ENCODE measurements at places on chromosomes 16 and 17.

DNA sequence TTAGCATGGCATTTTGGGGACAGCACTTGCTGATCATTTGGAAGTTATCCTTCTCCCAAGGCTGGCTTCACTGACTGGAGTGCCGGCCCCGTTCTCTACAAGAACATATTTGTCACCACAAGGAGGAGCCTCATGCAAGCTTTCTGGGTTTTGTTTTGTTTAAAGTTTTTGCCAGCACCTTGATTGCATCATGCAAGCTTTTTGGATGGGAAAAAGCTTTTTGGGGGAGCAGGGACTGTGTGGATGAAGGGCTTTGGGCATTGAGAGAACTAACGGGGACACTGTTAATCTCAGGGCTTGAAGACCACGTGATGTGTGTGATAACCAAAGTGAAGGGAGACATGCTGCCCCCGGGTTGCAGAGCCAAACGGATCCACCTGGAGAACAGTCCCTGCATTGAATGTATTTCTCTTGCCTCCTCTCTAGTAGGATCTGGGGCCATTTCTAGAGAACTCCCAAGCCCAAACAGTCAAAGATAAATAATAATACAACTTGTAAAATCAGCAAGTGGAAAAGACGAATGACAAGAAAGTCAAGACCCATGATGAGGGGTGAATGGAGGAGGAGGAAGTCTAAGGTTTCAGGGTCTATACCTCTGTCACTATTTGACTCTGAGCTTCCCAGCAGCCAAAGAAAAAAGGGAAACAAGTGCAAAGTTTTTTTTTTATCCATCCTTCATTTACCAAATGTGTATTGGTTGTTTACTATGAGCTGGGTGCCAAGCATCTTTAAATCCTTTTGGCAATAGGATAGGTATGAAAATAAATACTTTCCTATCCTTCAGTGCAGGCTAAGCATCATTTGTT, 17.2 kb downstream of the TMEM114 start:
- DNase-seq: no peak

GRCh38 chr17:38539386-38539785, 66.4 kb downstream of the SRCIN1 start:
- no peak for DNase-seq

DNA sequence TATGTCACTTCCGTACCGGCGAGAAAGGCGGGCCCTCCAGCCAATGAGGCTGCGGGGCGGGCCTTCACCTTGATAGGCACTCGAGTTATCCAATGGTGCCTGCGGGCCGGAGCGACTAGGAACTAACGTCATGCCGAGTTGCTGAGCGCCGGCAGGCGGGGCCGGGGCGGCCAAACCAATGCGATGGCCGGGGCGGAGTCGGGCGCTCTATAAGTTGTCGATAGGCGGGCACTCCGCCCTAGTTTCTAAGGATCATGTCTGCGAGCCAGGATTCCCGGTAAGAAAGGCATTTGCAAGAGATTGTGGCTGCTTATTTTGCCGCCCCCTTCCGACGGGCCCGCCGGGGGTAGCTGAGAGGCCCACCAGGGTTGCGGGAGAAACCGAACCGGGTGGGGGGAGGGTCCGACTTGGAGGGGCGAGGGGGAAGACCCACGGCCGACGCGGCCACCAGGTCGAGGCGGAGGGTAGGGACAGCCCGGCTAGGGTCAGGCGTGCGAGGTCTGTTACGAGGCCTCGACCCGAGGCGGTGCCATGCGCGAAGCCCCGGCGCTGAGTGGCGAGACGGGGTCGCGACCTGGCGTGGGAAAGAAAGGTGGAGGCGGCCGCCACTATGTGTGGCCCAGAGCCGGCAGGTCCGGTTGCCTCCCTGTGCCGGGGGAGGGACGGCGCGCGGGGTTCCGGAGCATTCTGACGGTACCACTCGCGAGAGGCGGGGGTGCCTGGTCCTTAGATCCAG, 6.7 kb upstream of the CD68 start:
- DNase-seq: peak; percentile 100

GRCh38 chr17:40452216-40452787, 9.1 kb downstream of the IGFBP4 start:
- DNase-seq: no peak

- DNase-seq: no peak
Observed at GRCh38 chr17:45222014-45222288, 266 bp downstream of the FMNL1 start.

DNA sequence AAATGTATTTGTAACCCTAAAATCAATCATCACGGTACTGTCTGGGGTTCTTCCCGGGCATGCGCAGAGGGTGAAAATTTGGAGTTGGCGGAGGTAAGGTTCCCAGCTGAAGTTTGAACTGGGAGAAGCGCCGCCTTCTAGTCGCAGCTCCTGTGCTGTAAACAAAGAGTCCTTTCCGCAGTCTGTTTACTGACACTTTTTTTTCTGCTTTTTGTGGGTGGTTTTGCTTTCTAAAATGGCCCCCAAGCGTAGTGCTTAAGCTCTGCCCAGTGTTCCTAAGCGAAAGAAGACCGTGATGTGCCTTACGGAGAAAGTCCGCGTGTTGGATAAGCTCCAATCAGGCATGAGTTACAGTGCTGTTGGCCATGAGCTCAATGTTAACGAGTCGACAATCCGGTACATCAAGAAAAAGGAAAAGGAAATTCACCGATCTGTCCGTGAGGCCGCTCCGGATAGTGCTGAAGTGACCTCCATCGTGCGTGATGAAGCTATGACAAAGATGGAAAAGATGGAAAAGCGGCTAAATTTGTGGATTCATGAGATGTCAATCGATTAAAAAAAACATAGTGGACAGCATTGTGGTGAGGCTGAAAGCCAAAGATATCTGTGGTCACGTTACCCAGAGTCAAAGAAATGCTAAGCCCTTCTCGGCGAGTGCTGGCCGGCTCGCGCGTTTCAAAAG, 570 bp upstream of the CFDP1 start:
- peak; percentile 89 for DNase-seq

DNA sequence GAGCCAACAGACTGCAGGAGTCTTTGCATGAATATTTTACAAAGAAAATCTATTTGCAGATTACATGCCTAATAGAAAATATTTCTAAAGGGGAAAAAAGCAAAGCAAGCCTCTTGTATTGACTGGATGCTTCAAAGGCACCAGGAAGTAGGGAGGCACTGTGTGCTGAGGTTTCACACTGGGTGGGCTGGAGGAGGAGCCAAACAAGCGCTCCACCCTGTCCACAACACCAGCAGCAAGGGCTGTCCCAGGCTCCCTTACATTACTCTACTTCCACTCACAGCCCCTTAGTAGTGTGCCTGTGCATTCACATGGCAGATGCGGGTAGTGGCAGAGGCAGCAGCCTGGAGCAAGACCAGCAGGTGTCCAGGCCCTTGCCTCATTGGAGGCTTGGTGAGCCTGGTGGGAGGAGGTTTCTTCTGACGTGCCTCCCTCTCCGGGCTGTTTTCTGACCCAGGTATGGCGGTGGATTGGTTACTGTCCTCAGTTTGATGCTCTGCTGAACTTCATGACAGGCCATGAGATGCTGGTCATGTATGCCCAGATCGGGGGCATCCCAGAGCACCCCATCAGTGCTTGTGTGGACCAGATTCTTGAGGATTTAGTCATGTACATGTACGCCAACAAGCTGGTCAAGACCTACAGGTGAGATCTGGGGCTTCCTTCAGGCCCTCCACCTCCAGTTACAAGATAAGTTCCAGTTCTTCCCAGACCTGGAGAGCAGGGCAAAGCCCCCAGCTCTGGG, 7.0 kb upstream of the CCNF start:
- no peak for DNase-seq

DNA sequence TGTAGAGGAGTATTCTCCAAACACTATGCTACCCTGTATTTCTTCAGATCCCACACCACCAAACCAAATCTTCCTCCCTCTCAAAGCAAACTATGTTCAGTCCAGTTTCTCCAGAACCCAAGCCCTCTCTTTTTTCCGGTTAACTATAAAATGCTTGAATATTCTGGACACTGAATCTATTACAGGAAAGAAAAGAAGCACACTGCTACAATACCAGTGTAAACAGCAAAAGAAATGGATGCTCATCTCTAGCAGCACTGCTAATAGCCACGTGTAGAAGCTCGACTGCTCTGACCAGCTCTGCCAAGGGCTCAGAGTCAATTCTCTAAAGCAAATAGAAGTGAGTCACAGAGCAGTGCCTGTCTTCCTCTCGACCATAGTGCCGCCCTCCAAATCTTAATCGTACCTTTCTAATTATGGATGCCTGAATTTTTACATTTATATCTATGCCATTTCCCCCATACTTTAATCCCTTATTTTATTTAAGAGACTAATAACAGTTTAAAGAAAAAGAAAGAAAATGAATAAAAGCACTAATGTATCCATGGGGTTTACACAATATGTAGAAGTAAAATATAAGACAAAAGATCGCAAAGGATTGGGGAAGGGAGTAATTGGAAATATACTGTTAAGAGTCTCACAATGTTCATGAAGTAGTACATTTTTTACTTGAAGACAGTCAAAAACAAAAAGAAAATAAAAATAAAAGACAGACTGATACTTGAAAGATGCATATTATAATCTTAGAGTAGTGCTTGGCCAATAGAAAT, 154.5 kb downstream of the PARN start:
- no peak for DNase-seq

DNA sequence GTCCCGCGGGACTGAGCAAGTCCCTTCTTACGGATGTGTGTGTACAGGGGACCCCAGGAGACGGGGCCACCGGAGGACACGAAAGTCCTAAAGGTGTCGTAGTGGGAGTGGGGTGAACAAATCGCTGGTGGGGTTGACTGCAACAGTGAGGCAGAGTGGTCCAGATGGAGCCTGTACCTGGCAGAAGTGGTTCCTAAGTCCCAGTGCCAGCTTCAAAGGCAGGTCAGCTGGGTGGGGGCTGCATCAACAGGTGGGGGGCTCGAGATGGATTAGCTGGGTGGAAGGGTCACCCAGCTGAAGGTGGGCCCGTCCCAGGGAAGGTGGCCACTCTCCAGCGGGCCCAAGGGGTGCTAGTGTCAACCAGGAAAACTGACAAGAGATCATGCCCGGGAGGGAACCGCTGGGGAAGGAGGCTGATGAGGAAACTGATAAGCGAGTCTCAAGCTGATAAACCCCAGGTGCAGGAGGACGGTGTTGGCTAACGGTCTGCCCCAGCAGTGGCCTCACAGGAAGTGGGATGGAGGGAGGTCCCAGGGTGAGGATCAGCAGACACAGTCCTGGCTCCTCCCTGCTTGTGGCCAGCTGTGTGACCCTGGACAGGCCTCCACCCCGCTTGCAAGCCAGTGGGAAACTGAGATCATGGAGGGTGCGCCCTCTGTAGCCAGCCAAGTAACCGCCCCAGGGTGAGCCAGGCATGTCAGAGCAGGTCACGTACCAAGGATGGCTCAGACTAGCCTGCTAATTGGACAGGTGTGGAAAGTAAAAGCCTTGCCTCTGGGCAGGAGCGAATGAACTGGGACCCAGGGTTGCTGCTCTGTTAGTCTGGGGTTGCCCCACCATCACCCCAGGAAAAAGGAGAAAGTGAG, 1.0 kb downstream of the ORAI3 start:
- peak; percentile 53 for DNase-seq

GRCh38 chr17:75827308-75828075, 16.7 kb downstream of the UNC13D start:
- DNase-seq: peak; percentile 42

- no peak for DNase-seq
Observed at GRCh38 chr17:61073799-61074513, 325.7 kb upstream of the TBX2 start.

- DNase-seq: peak; percentile 36
Observed at GRCh38 chr16:50213939-50214519, 52.3 kb upstream of the ADCY7 start.

- DNase-seq: no peak
Observed at GRCh38 chr16:61871837-61872777, 164.1 kb downstream of the CDH8 start.

GRCh38 chr17:81400154-81400977, 5.1 kb downstream of the BAHCC1 start:
- no peak for DNase-seq

DNA sequence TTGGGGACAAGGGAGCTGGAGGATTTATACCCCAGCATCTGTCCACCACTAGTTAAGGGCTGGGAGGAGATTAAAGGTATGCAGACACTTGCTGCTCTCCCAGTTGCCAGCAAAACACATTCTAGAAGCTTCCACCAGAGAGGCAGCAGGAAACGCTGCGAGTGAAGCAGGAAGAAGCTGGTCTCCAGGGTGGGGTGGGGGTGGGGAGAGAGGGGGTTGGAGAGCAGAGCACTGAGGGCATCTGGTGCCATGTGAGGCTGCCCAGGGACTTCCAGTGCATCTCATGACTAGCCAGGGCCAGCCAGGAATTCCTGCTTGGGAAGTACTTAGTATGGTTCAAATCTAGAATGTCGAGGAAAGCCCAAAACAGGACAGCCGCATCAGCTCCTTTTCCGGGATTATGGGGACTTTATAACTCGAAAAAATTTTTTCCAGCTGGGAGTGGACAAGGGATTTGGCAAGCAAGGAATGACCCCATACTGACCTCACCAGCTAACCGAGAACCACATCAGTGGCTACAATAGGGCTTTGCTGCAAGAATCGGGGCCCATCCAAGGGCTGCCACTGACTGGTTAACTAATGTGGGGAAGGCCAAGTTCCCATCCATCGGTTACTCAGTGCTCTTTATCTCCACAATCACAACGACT, 26.2 kb upstream of the AXIN2 start:
- DNase-seq: no peak

DNA sequence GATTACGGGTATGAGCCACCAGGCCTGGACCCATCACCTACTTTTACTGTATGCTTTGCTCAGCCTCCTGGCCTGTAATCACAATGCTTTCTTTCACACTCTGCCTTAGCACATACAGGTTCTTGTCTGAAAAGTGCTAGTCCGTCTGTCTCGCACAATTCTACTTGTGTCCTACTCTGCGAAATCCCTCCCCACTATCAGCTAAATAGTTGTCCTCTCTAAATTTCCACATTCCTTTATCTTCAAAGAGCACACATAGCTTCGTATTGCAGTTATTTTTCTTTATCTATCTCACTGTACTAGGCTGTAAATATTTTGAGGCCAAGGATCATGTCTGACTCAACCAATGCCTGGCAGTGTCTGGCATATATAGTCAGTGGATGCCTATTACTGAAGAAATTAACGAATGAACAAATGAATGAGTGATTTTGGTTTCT, 38.5 kb upstream of the ETV4 start:
- DNase-seq: no peak

Measured in CD14-positive monocyte (primary cell).